Activated T-cell treated with anti-CD3 and anti-CD28 coated beads for 24 hours (primary cell): ENCODE measurements at places on chromosomes 2 and 18.
A peak's percentile ranks its signal among the peaks of the same experiment; 100 is the strongest.

DNA sequence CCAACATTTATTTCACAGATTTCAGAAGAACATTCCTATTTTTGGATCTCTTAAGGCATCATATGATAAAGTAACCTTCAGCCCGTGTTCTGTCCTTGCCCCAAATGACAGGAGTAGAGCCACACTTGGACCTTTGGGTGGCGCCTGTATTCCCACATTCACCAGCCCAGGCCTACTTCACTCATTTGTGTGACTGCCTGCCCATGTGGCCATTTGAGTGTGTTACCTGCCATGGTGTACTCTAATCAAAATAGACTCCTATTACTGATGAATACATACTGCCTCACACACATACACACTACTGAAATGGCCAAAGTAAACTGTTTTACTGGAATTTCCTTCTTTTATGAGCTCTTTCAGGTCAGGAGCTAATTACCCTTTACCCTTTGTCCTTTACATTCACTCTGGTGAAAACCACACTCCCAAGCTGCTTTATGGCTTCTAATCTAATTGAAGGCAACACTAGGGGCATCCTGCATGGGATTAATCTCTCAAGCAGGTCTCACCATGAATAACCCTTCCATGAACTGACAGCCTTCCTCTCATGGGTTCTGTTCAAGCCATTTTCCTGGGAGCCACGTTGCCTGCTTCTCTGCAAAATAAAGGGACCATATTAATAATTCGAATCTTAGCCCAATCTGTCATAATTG is 271.0 kb upstream of the GALNT5 start:
- DNase-seq = no peak

DNA sequence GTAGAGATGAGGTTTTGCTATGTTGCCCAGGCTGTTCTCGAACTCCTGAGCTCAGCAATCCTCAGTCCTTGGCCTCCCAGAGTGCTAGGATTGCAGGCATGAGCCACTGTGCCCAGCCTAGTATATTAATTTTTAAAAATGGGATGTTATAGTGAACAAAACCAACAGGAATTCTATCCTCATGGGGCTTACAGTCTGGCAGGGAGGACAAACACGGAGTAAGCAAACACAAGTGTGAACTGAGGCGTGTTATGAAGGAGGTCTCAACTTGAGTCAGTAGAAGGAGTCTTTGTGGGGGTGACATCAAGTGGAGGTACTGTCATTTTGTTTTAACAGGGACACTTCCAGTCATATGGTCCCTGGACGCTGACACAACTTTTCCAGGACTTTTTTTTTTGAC is 33.1 kb downstream of the EMILIN2 start:
- no peak for DNase-seq

DNA sequence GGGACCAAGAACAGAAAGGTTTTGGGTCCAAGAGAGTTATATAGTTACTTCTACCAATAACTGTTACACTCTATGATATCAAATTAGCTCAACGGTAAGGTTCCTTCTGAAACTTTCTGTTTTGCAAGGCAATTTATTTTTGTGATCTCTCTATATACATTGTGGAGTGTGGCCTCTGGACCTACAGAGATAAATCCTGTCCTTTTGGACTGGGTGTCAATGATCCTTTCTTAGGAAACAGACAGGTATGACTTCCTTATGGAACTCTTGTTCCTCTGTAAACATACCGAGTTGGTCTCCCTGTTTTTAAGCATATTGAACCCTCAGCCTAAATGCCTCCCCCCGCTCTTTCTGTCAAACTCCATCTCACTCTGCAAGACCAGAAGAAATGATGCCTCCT is 1117.8 kb downstream of the BCL11A start:
- no peak for DNase-seq

DNA sequence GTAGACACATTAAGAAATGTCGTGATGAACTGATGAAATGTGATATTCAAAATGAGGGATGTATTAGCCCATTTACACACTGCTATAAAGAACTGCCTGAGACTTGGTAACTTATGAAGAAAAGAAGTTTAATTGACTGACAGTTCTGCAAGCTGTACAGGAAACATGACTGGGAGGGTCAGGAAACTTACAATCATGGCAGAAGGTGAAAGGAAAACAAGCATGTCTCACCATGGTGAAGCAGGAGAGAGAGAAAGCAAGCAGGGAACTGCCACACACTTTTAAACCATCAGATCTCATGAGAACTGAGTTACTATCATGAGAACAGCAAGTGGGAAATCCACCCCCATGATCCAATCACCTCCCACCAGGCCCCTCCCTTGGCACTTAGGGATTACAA is 1010.8 kb upstream of the CELF4 start:
- DNase-seq = no peak

DNA sequence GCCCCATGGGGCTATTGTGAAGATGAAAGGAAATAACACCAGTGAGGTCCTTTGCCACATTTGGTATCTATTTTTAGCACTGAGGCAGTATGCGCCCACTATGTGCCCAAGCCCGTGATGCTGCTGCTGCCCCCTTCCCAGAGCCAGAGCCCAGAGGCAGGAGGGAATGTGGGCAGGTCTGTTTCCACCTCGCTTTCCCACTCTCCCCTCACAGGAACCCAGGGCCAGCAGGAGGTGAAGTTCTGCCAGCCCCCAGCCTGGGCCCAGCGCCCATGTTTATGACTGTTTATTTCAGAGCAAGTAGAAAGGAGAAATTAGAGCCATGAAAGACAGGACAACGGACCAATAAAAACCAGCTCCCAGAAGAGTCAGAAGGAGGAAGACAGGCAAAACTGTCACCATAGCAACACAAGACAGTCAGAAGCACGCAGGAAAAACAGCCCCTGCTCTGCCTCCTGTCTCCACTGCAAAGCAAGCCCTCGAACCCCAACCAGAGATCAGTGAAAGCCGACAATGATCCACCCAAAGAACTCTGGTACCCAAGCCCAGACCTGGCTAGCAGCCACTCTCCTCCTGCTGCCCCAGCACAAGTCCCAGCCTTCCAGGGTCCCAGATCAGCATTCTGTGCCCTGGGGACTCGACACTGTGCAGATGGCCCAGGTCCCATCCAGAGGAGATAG is 1.4 kb downstream of the CYRIA start:
- DNase-seq = no peak

DNA sequence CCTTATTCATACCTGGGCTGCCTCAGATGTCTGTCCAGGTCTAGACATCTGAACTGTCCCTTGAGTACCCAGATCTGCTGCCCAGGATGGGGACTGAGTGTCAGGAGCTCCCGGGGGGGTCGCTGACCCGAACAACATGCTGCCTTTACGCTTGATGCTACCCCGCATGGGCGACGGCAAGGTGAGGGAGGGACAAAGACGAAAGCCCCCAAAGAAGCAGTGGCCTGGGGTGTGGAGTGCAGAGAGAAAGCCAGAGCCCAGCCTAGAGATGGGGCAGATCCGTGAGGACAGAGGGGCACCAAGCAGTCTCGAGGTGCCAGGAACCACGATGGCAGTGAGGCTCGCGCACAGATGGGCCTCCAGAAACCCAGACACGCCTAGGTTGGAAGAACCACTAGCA is 234.7 kb downstream of the ATAD2B start:
- DNase-seq = no peak

GRCh38 chr2:159379181-159379580 is 92.7 kb upstream of the WDSUB1 start:
- DNase-seq = no peak

DNA sequence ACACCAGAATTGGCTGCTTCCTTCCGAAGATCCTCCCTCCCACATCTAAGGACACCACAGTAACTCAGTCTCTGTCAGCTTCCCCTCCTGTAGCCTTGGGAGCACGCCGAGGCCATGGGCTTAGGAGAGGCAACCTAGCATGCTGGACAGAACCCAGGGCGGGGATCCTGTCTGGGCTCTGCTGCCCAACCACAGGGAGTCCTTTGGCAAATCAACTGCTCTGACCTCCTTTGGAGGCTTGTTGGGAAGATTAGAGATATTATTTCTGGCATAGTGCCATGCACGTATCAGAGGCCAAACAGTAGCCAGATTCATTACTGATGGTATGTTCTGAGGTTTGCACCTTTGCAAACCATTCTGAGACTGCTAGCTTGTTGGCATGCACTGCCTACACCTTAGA is 262.7 kb upstream of the EPAS1 start:
- DNase-seq = no peak

GRCh38 chr2:150327564-150328489 is 159.6 kb downstream of the RND3 start:
- no peak for DNase-seq

- DNase-seq = no peak
Observed at GRCh38 chr18:58451972-58452334, 176.9 kb downstream of the ALPK2 start.

GRCh38 chr2:590214-591175 is 86.7 kb downstream of the TMEM18 start:
- no peak for DNase-seq

DNA sequence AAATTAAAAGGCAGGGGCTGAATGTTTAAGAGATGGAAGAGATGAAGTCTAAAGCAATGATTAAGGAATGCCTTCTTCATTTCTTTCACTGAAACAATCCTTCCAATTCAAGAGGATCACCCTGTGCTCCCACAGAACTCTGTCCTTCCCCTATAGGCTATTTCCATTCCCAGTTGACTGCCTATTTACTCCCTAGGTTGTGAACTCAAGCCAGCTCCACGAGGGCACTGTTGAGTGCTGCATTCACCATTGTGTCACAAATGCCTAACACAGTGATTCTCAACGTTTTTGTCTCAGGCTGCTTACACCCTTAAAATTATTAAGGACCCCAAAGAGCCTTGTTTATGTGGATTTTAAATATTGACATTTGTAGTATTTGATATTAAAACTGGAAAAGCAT is 112.4 kb downstream of the AOX1 start:
- no peak for DNase-seq

- DNase-seq = no peak
Observed at GRCh38 chr18:10878703-10879102, 270.7 kb downstream of the PIEZO2 start.

DNA sequence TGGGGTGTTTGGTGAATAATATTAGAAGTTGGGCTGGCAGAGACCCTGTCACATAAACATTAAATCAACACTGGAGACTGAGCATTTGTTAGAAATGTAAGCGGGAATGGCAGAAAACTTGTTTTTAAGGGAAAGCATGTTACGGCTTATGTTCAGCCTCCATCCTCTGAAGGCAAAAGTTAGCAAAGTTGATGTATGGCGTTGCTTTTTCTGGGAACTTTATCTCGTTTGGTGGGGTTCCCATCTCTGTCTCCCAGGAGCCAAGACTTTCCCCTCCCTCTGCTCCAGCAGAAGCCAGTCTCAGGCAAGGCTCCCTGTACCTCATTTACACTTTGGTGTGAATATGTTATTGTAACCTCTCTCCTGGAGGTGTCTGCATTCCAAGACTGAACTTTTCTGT is 105.1 kb downstream of the MSH2 start:
- DNase-seq = no peak

DNA sequence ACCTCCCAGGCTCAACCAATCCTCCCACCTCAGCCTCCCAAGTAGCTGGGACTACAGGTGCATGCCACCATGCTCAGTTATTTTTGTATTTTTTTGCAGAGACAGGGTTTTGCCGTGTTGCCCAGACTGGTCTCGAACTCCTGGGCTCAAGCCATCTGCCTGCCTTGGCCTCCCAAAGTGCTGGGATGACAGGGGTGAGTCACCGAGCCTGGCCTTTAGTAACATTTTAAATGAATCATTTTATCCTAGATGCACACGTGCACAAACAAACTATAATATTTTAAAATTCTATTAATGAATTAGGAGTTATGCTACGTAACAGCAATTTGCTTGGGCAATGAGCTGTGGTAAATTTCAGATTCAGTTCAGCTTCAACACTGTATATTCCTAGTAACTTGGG is 862.5 kb upstream of the ID2 start:
- no peak for DNase-seq

GRCh38 chr2:182904844-182905243 is 38.4 kb upstream of the FRZB start:
- no peak for DNase-seq

- DNase-seq = no peak
Observed at GRCh38 chr2:17805166-17805565, 11.1 kb upstream of the MSGN1 start.

DNA sequence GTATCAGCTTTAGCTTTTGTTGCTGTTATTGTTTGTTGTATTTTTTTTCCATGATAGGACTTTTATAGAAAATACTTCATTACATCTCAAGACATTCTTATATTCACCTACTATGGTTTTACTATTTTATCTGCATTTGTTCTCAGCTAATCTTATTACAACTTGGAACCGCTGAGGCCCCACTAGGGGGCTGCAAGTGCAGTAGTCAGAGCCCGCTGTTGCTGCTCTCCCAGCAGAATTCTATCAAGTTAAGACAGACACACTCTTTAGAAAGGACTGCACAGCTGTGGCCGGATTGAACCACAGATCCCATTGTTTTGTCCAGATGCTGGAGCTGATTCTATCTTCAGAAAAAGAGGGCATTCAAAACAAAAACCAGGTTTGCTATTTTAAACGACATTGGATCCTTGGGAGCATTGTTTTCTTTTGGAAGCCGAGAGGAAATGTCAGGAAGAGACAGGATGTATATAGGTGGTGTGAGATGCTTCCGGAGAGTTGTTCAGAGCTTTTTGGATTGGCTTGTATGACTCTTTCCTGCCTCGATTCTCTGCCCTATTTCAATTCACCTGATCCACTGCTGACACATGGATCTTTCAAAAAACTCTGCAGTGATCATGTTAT is 105.7 kb upstream of the GAREM1 start:
- DNase-seq = no peak

GRCh38 chr18:48952287-48953103 is 1.7 kb upstream of the SMAD7 start:
- DNase-seq = peak; percentile 28

- no peak for DNase-seq
Observed at GRCh38 chr2:98547092-98547790, 61.1 kb downstream of the COA5 start.

GRCh38 chr2:3662239-3662638 is 4.2 kb downstream of the ALLC start:
- DNase-seq = no peak

DNA sequence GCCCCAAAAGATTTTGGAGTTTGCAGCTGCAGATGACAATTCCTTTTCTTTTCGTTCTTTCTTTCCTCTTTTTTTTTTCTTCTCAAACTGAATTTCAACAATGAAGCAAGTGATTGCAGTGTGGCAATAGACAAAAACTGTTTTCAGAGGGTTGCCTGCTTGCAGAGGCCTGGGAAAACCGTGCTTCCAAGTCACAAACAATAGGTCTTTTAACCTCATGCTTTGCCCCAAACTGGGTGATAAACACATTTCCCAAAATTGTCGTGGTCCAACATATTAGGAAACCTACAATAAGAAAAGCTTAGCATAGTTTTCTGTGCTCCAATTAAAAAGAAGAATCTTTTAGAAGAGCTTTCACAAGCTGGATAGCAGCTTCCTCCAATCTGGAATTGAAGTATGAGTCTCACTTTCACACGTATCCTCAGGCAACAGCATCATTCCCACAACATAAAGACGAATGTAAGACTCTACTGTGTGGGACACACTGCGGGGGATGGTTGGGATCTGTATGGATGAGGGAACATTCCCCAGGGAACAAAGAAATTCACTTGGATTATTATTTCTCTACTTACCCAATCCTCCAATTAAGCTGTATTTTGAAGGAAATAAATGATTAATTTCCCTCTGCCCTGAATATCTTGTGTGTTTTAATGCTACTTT is 656.1 kb downstream of the RNF144A start:
- no peak for DNase-seq

GRCh38 chr2:207768168-207768865 is 1.4 kb downstream of the FZD5 start:
- peak; percentile 4 for DNase-seq

GRCh38 chr2:69422198-69422597 is 15.0 kb downstream of the NFU1 start:
- DNase-seq = no peak
